ENCODE measurements at places on chromosomes 5 and 9. TPM values are rescaled to one million over a fixed set of nuclear protein-coding genes. Genes with fewer than 3 reads are reported as not detected.

Gene TRPM6
- 0.74 TPM for total RNA-seq

Gene ISL1
- 0.49 TPM for total RNA-seq

Gene CCDC192
- 0.25 TPM for total RNA-seq

Gene SETD9
- 3.7 TPM for total RNA-seq

Gene DNAH5
- total RNA-seq: 3.7 TPM

Gene GMCL2
- not detected for total RNA-seq

Gene NR6A1
- total RNA-seq: 1.2 TPM

Gene C1QTNF3
- total RNA-seq: 12.5 TPM

Gene INSL6
- not detected for total RNA-seq

Gene LCP2
- total RNA-seq: 0.98 TPM

Gene P4HA2
- 8.9 TPM for total RNA-seq

Gene IGFBPL1
- 31.7 TPM for total RNA-seq

Gene FBP2
- total RNA-seq: not detected

Gene NELFB
- 32.2 TPM for total RNA-seq

Data from temporal lobe (tissue), 4 donors.